Posterior cingulate gyrus (tissue), 11 donors: ENCODE measurements at places on chromosomes 7 and 10.
A peak's percentile ranks its signal among the peaks of the same experiment; 100 is the strongest.

- DNase-seq, result no peak
Observed at GRCh38 chr7:11077816-11078215, 104.1 kb downstream of the PHF14 start.

- no peak for DNase-seq
Observed at GRCh38 chr10:77774940-77775391, 137.4 kb upstream of the KCNMA1 start.

- DNase-seq, result no peak
Observed at GRCh38 chr7:106514881-106515280, 146.1 kb downstream of the CCDC71L start.

DNA sequence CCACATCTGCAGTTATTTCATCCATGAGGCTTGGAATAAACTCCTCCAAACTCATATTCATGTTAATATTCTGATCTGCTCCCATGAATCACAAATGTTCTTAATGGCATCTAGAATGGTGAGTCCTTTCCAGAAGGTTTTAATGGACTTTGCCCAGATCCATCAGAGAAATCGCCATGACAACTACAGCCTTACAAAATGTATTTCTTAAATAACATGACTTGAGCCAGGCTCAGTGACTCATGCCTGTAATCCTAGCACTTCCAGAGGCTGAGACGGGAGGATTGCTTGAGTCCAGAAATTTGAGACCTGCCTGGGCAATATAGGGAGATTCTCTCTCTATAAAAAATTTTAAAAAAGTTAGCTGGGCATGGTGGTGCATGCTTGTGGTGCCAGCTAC lies 102.1 kb upstream of the TMEM168 start:
- DNase-seq, result no peak

GRCh38 chr7:48411619-48412018 lies 240.4 kb downstream of the ABCA13 start:
- no peak for DNase-seq

GRCh38 chr10:97543025-97543546 lies 29.5 kb upstream of the ANKRD2 start:
- peak; percentile 78 for DNase-seq

GRCh38 chr10:92692697-92693533 lies 3.2 kb downstream of the HHEX start:
- no peak for DNase-seq

- DNase-seq, result peak; percentile 78
Observed at GRCh38 chr7:158284121-158284520, 303.5 kb downstream of the PTPRN2 start.

- DNase-seq, result no peak
Observed at GRCh38 chr7:106112972-106113421, 885 bp upstream of the SYPL1 start.

DNA sequence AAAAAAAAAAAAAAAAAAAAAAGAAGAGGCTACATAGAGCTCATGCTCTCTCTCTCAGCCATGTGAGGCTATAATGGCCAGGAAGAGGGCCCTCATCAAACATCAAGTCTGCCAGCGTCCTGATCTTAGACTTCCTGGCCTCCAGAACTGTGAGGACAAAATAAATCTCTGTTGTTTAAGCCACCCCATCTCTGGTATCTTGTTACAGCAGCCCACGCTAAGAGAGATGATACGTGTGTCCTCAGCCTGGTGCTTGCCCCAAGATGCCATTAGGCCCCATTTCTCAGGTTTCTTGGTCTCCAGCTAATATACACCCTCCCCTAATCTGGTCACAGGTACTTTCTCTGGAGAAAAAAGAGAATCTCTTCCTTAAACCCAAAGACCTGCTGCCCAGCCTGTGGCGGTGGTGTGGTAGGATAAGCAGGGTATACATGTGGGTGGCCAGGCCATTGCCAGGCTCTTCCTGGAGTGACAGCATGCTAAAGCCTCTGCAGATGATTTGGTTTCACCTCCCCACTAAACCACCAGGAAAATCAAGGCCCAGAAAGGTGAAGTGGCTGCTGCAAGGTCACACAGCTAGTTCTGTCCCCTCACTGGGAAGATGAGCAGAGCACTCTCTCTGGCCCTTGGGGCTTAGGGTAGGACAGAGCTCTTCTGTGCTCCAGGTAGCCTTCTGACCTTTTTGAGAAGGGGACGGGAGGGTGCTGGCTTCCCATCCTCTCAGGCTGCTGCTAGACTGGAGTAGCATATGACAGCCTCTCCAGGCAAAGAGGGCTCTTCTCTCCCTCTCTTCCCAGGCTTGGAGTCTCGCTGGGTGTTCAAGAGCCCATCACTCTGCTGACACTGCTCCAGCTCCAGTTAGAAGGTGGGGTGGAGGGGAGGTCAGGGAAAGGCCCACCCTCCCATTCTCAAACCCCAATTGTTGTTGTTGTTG lies 5.2 kb downstream of the SPOCK2 start:
- DNase-seq, result no peak

DNA sequence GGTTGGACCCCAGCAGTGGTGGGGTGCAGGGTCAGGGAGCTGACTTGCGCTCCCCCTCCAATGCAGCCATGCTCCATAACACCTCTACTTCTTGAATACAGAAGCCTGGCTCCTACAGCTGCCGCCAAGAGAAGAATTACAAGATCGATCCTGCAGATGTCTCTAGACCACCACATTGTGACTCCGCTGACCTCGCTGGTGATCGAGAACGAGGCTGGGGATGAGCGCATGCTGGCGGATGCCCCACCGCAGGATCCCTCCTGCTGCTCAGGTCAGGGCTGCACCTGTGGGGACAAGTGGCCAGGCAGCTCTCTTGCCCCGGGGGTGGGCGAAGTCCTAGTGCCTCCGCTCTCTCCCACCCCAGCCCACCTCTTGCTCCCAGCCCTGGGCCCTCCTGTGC lies 31.7 kb downstream of the ITIH2 start:
- DNase-seq, result no peak

- DNase-seq, result no peak
Observed at GRCh38 chr10:25530306-25530705, 355.5 kb downstream of the GPR158 start.

- no peak for DNase-seq
Observed at GRCh38 chr10:52376694-52377354, 62.7 kb downstream of the DKK1 start.

DNA sequence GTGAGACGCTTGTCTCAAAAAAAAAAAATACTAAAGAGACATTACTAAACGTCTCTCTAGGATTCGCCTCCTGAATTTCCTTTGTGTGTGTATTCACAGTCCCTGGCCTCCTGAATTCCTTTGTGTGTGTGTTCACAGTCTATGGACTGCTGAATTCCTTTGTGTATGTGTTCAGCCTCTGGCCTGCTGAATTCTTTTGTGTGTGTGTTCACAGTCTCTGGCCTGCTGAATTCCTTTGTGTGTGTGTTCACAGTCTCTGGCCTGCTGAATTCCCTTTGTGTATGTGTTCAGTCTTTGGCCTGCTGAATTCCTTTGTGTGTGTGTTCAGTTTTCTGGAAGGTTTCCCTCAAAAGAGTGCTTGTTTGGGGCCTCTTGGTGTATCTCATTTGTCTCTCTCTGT lies 8.2 kb downstream of the BMS1 start:
- no peak for DNase-seq

DNA sequence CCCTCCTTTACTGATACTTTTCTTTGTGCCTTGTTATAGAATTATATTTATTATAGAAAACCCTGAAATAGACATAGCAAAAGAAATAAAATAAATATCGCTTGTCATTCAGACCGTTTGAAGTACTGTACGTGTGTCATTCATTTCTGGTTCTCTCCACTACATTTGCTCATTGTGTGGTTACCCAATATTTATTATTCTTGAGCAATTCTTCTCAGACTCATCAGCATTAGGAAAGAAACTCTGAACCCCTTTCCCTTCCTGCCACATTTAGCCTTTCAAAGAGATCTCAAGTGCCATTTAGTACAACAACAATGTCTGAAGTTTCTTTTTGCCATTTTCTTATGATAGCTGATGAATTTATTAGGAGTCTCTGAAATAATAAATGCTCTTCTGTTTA lies 154.1 kb downstream of the KIAA1217 start:
- no peak for DNase-seq

DNA sequence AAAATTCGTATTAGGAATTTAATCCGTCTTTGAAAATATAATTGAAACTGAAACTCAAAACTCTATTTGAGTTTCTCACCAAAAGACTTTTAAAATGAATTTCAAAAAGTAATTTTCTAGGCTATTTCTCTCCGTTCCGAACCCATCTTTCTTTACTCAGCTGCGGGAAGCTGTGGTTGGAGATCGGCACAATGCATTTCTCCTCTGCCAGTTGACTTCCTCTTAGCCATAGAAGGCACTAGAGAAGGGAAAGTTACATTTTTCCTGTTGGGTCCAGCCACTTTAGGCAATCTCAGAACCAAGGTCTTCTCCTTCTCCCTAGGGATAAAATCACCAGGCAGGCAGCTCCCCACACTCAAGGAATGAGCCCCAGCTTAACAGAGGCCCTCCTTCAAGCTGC lies 133.6 kb upstream of the COL1A2 start:
- DNase-seq, result no peak

DNA sequence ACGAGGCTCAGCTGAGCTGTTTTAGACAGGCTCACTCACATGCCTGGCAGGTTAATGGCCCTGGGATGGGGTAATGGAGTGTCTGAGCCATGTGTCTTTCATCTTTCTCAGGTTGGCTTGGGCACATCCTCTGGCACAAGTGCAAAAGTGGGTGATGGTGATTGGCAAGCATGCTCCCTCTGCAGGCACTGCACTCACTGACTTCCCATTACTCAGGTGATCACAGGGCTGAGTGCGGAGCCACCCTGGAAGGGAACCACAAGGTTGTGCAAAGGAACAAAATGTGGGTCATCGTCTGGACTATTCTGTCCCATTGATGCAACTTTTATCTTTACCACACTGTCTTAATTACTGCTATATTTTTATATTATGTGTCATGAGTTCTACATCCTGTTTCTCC lies 244.1 kb upstream of the AKR1E2 start:
- no peak for DNase-seq

DNA sequence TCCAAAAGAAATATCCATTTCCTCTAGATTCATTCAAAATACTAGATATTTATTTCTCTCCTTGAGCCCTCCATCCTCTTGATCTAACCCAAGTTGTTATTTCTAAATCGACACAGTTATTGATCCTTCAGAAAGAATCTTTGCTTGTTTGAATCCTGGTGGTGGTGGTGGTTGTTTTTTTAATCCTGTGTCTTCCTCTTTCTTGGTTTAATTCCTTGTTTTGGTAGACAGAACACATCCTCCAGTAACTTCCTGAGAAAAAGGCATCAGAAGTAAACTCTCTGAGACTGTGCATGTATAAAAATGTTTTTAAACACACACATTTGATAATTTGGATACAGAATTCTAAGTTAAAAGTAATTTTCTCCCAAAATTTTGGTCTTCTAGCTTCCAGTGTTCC lies 49.9 kb downstream of the SIRT1 start:
- DNase-seq, result no peak

GRCh38 chr10:97601268-97602215 lies 12.0 kb downstream of the C10orf62 start:
- DNase-seq, result peak; percentile 87

DNA sequence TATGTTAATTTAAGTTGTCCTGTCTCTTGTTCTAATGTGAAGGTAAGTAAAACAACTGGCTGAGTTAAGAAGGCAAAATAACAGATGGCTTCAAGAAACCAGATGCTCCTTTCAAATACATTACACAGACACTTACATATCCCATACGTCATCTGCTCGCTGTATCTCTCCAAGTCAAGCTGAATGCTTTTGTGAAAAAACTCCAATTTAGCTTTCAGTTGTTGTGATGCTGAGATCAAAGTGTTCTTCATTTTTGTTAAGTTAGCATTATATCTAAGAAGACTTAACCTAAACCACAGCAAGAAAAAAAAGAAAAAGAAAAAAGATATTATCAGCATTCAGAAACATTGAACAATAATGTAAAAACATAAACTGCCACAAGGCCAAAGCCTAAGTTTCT lies 18.5 kb upstream of the ERLIN1 start:
- no peak for DNase-seq

DNA sequence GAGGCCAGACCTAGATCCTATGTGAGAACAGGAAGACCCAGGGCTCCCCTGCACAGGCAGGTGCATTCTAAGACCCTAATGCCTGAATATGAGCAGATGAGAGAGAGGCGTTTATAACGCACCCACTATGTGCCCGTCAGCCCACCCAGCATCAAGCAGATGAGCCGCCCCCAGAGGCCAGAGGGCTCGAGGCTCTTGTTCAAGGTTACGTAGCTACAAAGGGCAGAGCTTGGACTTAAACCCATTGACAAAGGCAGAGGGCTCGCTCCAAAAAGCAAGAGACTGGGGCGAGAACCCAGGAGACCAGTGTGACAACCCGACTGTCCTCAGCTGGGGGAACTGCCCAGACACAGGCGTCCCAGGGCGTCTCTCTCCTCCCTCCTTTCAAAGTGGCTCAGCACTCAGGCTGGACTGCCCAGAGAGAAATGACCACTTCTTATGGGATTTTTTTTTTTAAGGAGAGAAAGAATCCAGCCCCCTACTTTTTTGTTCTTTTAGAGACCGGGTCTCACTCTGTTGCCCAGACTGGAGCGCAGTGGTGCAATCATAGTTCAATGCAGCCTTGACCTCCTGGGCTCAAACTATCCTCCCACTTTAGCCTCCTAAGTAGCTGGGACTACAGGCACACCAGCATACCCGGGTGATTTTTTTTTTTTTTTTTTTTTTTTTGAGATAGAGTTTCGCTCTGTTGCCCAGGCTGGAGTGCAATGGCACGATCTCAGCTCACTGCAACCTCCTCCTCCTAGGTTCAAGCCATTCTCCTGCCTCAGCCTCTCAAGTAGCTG lies 40.1 kb downstream of the TNRC18 start:
- DNase-seq, result no peak

GRCh38 chr10:75895259-75895658 lies 463.8 kb downstream of the LRMDA start:
- DNase-seq, result no peak

GRCh38 chr7:3416453-3416852 lies 115.4 kb downstream of the SDK1 start:
- DNase-seq, result no peak

DNA sequence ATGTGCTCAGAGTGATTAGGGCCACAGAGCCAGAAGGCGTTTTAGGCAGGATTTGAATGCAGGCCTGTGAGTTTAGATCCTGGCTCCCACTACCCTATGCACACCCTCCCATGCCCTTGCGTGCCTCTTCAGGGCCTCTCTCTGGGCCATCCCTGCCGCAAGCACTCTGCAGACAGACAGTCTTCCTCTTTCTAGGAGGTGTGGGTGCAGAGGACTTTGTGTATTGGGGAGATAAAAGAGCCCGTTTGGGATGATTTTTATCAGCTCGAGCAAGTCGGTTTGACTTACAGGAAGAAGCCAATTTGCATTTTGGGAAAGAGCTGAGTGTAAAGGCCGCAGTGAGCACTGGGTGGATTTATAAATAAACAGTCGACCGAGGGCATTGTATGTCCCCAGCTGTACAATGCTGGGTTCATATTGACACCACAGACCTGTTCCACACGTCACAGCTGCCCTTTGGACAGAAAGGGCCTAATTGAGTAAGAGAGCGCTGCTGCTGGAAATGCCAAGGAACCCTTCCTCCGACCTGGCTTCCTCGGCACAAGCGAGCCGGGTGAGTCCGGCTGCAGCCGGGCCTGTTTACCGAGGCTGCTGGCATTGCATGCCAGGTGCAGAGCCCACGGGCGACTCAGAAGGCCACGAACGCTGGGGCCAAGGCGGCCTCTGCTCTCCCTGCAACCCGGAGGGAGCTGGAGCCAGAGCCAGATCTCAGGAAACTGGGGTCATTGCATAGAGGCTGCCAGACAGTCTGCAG lies 25.1 kb downstream of the ZMIZ1 start:
- no peak for DNase-seq

GRCh38 chr7:142787034-142787768 lies 16.4 kb downstream of the PRSS2 start:
- no peak for DNase-seq

- DNase-seq, result no peak
Observed at GRCh38 chr7:31114593-31115343, 62.7 kb downstream of the ADCYAP1R1 start.
